ENCODE measurements at places on chromosomes 3 and 15.
A peak's percentile ranks its signal among the peaks of the same experiment; 100 is the strongest.

- no peak for DNase-seq
These were observed 2.1 kb downstream of the RFX7 start for GRCh38 chr15:56241374-56242105.

- no peak for DNase-seq
These were observed 55.9 kb upstream of the MCTP2 start for GRCh38 chr15:94175420-94175819.

GRCh38 chr15:31373970-31374369, 47.3 kb downstream of the KLF13 start:
- no peak for DNase-seq

- no peak for DNase-seq
These were observed 3.0 kb upstream of the BUB1B start for GRCh38 chr15:40157778-40158447.

- no peak for DNase-seq
These were observed 62.1 kb downstream of the HOMER2 start for GRCh38 chr15:82890338-82890994.

DNA sequence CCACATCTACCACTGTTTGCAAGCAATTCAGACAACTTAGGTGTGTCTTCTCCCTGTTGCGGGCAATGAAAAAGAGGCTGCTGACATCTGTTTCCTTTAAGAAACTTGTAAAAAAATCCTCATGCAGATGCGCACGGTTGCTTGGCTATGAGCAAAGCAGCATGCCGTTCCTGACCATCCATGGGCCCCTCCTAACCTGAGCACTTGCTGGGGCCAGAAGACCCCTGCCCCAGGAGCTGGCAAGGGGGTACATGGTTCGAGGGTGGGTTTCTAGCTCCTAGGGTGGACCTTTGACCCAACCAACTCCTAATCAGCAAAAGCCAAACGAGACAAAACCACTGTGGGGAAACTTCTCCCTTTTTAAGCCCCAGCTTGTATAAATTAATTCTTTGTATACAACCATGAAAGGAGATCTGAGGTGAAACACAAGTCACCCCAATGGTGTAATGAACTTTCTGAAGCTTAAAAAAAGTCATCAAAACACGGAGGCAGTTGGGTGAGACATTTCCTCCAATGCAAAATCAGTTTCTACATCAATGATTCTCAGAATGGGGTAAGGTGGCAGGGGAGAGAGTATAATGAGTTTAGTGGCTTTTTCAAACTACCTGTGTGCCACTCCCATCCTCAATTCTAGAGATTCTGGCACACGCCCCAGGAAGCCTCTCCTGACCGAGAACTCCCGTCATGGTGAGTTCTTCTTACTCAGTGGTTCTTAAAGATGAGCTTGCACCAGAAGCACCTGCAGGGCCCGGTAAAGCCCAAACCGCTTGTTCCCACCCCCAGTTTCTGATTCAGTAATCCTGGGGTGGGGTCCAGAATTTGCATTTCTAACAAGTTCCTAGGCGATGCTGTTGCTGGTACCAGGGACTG, 44.1 kb downstream of the CPN2 start:
- no peak for DNase-seq

DNA sequence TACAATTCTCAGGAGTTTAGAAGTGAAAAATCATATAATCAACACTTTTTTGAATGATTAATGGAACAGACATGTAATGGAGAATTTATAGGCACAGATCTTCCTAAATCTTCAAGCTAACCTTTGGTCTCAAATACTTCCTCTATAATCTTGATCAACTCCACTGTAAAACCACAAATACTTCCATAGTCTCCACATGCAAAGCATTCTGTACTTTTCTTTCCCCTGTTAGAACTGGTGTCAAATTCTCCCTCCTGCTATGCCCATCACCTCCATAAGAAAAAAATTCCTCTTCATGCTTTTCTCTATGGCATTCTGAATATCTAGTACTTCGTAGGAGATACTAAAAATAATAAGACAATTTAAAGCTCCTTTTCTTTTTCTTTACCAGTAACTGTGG, 214.3 kb downstream of the ADAMTS9 start:
- no peak for DNase-seq

GRCh38 chr3:1093217-1093616, 393 bp downstream of the CNTN6 start:
- no peak for DNase-seq

GRCh38 chr15:85504749-85505676, 124.6 kb downstream of the AKAP13 start:
- peak; percentile 43 for DNase-seq

All from RCC 7860 (cell line).